MM.1S (cell line): ENCODE measurements at places on chromosomes 3 and 15.
A peak's percentile ranks its signal among the peaks of the same experiment; 100 is the strongest.

DNA sequence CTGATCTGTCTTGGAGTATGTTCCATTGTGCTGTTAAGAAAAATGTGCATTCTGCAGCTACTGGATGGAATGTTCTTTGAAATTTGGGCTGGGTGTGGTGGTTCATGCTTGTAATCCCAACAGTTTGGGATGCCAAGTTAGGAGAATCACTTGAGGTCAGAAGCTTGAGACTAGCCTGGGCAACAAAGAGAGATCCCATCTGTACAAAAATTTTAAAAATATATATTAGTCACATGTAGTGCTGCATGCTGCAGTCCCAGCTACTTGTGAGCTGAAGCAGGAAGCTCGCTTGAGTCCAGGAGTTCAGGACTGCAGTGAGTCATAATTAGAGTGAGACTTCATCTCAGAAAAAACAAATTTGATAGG lies 62.8 kb upstream of the PLSCR4 start:
- DNase-seq = no peak

- DNase-seq = peak; percentile 95
These were observed 267.0 kb downstream of the PLCL2 start for GRCh38 chr3:17151598-17152373.

- no peak for DNase-seq
These were observed 38.2 kb upstream of the SPTBN5 start for GRCh38 chr15:41932101-41932500.

DNA sequence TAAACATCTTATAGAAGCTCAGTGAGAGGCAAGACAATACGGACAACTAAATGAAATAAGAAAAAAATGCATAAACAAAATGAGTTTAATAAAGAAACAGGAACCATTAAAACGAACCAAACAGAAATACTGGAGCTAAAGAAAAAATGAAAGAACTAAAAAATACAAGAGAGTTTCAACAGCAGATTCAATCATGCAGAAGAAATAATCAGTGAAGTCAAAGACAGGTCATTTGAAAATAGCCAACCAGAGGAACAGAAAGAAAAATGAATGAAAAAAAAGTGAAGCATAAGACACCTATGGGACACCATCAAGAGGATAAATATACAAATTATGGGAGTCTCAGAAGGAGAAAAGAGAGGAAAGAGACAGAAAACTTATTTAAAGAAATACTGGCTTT lies 42.5 kb upstream of the PRR20G start:
- DNase-seq = no peak

DNA sequence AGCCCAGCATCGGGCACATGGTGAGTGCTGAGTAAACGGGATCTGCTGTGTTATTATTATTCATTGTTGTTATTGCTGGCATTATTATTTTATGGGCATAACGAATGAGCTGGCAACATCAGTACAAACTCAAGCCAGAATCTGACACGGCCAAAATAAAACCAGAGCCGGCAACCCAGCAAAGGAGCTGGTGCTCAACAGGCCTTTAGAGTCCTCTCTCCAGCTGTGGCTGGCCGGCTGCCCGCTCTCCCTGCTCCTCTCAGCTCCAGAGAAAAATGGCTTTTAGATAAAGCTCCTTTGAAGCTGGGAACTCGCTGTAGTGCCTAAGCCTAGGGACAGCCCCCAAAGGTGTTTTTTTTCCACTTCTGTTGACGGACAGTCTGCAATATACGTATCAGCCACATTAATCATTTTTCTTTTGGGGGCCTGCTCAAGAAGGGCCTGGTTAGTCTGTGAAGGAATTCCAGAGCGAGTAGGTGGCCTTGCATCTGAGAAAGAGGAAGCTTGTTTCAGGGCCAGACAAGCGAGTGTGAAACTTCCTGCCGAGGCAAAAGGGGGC lies 193.9 kb upstream of the UBE2E1 start:
- DNase-seq = no peak

DNA sequence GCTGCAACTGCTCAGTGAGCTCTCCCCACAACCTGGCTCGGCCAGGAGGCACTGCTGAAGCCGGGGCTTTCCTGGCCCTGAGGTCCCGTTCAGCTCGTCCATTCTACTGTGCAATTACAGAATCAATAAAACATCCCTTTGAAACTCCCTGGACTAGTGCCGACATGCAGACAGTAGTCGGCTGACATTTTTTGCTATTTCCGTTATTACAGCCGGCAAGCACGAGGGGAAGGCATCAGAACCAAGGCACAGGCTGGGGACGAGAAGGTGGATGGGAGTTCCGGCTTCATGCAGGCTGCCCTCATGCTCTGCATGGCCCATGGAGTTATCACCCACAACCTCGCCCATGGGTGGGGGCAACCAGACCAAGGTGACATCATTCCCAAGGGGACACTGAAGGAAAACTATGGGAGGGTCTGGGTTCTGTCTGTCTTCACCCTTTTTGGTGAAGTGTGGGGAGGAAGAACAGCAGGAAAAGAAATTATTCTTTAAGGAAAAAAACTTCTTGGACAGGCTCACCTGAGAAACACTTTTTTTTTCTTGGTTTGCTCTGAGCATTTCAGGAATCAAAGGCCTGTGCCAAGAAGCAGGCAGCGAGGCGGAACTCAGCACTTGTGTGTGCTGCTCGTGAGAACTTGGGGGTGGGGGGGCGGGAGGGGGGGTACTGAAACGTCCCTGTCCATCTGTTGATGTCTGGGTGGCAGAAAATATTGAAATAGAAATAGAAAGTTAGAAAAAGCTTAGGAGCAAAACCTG lies 154.5 kb downstream of the FOXP1 start:
- DNase-seq = no peak

DNA sequence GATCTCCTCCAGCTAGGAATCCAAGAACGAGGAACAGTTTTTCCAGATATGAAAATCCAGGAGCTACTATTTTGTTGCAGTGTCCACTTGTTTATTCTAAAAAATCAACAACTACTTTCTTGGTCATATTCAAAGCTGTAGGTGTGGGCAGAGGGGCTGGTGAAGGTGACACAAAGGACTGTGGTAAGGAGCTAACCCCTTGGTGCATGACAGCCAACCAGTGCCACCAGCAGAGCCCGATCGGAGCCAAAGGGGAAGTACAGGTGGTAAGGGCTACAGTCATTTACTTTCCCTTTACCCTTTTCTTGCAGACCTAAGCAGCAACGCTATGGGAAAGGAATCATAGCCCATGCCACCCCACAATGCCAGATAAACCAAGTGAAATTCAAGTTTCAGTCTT lies 30.7 kb downstream of the PLA1A start:
- DNase-seq = no peak

DNA sequence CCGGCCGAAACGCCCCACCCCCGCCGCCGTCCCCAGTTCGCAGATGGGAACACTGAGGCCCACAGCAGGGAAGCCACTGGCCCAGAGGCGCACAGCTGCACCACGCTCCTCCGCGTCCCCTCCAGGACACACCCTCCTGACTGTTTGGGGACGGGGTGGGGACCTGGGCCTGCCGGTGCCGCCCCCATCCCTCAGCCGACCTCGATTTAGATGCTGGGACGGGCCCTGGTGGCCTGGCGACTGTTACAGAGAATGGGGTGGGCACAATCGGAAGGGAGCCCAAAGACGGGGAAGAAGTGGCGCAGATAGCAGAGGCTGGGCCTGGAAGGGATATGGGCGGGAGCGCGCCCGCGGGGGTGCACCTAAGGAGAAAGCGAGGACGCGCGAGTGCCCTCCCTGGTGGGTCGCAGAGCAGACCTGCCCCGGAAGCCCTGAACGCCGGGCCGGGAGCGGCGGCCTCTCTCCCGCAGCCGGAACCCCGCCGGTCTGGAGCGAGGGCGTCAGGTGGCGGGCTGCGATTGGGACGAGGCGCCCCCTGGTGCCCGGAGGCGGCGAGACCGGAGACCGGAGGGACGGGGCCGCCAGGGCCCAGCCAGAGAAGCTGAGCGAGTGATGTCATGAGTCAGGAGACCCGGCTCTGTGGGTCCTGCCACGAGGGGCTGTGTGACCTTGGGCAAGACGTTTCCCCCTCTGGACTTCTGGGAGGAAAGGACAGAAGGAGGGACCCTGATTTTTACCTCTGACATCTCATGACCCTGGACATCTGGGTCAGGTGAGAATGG lies 78.4 kb downstream of the IQSEC1 start:
- peak; percentile 82 for DNase-seq

DNA sequence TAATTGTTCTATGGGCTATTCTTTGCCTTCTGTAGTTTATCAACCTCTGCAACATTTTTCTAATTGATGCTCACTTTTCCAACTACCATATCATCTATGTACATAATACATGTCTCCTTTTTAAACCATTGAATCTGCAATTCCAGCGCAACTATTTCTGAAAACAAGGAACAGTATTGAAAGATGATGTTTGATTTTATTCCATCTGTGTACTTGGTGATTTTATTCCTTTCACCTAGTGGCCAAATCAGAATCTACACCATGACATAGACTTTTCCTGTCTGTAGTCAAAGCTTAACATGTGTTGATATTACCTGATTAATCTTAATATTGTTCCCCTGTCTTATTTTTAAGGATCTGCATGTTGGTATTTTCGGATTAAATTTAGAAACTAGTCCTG lies 13.0 kb downstream of the NKTR start:
- no peak for DNase-seq

GRCh38 chr3:22373182-22373581 lies 622.2 kb upstream of the ZNF385D start:
- DNase-seq = no peak

- no peak for DNase-seq
These were observed 62.4 kb upstream of the TRPM1 start for GRCh38 chr15:31163769-31164572.

GRCh38 chr15:66123799-66124198 lies 129.8 kb downstream of the MEGF11 start:
- DNase-seq = no peak

DNA sequence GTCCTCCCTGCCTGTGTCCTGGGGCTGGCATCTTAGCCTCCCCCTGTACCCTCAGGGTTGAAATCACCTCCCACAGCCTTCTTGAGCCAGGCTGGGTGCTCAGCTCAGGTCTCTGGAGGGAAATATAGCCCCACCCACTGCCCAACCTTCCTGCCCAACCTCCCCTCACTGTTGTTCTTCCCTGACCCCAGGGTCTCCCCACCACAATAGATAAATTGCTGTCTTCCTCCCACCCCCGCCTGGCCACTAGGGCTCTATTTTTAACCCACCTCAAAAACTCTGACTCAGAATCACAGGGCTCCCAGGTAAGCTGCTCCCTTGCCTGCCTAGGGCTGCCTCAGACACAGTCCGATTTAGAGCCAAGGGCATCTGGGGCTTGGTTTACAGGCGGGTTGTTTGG lies 15.0 kb downstream of the HCN4 start:
- DNase-seq = no peak

DNA sequence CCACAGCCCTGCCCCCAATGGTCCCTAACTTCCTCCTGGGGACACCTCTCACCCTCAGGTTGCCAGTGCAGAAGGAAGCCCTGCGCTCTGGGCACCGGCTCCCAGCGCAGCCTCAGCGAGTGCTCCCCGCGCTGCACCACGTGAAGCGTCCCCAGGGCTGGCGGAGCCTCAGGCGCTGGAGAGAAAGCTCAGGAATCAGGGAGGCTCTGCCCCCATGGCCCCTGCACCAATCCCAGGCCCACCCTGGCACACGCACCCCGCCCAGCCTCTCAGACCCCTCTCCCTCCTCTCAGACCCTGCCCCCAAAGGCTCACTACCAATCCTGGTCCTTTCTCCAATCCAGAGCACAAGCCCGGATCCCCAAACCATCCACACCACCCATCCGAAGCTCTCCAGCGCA lies 6.9 kb downstream of the COL7A1 start:
- no peak for DNase-seq

GRCh38 chr15:26091184-26091583 lies 228.1 kb upstream of the ATP10A start:
- DNase-seq = no peak

GRCh38 chr15:79644091-79644490 lies 212.0 kb downstream of the MINAR1 start:
- no peak for DNase-seq

- no peak for DNase-seq
These were observed 540 bp upstream of the RSRC1 start for GRCh38 chr3:158109295-158109803.

DNA sequence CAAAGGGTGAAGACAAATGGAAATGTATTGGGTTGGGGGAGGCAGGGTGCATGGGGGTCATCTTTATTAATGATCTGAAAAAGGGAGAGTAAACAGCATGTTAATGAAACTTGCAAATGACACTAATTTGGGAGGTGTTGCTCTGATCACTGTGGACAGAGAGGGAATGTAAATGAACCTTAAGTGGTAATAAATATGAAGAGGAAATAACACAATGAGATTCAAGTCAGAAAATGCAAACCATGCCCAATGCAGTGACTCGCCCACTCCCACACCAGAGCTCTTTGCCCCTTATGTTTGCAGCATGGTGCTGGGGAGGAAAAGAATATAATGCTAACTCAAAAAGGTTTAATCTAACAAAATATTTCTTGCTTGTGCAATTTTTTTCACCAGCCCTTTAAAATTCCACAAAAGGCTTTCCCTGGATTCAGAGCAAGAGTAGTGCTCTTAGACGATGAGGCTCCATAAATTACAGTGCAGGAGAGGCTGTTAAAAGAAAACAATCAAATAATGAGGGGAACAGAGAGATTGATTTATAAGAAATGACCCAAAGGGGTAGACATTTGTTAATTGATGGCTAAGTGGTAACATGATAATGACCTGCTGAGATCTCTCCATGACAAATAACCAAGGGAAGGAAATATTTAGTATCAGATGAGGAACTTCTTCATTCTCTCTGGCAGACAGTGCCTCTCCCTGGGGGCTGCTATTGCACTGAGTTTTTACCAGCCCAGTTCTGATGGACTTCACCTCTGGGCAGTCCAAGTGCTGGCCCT lies 210.0 kb upstream of the PPP2R3A start:
- no peak for DNase-seq

GRCh38 chr3:76222201-76222600 lies 436.9 kb upstream of the ZNF717 start:
- no peak for DNase-seq

GRCh38 chr15:66777054-66777453 lies 75.0 kb downstream of the SMAD6 start:
- DNase-seq = no peak

DNA sequence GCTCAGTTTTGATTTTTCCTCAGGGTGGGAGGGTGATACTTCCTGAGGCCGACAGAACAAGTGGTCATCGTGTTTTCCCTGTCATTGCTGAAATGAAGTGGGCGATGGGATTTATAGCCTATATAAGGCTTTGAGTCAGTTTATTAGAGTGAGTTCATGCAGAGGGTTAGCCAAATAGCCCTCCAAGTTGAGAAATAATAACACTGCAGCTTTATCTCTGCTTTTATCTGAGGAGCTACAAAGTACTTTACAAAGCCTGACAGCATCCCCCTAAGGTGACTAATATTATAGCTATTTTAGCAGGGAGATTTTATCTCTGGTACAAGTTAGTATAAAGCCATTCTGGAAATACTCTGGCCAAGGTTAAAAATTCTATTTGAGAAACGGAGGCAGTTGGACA lies 389.6 kb downstream of the MFSD1 start:
- DNase-seq = no peak
